ENCODE measurements at places on chromosomes 16 and 17. TPM values are rescaled to one million over a fixed set of nuclear protein-coding genes. Genes with fewer than 3 reads are reported as not detected.

The CCT6B gene
- 1.6 TPM for total RNA-seq

The LLGL2 gene
- total RNA-seq, result 7.1 TPM

The SLFN11 gene
- 63.7 TPM for total RNA-seq

The NACA2 gene
- total RNA-seq, result not detected

The FOXJ1 gene
- 0.47 TPM for total RNA-seq

The NPIPA7 gene
- 6.7 TPM for total RNA-seq

The PRKCB gene
- 57.5 TPM for total RNA-seq

The ODAD4 gene
- total RNA-seq, result 0.81 TPM

The PSMC3IP gene
- 28.9 TPM for total RNA-seq

The CIITA gene
- total RNA-seq, result 0.87 TPM

The CRHR1 gene
- total RNA-seq, result not detected

The TADA2A gene
- total RNA-seq, result 29.9 TPM

The FOXF1 gene
- total RNA-seq, result not detected

The NOS2 gene
- 0.07 TPM for total RNA-seq

The LITAFD gene
- not detected for total RNA-seq

The CTRL gene
- 2.5 TPM for total RNA-seq

The GAST gene
- total RNA-seq, result not detected

The GP1BA gene
- total RNA-seq, result not detected

The KRTAP9-8 gene
- total RNA-seq, result not detected

The SMIM36 gene
- total RNA-seq, result not detected

The TMEM238L gene
- total RNA-seq, result not detected

The MFAP4 gene
- total RNA-seq, result not detected

The KRT36 gene
- total RNA-seq, result not detected

Data from activated CD4-positive, alpha-beta T cell treated with anti-CD3 and anti-CD28 coated beads for 36 hours (primary cell).